Left hindlimb (tissue), 1 donor: ENCODE measurements at places on chromosomes 5 and 9.

DNA sequence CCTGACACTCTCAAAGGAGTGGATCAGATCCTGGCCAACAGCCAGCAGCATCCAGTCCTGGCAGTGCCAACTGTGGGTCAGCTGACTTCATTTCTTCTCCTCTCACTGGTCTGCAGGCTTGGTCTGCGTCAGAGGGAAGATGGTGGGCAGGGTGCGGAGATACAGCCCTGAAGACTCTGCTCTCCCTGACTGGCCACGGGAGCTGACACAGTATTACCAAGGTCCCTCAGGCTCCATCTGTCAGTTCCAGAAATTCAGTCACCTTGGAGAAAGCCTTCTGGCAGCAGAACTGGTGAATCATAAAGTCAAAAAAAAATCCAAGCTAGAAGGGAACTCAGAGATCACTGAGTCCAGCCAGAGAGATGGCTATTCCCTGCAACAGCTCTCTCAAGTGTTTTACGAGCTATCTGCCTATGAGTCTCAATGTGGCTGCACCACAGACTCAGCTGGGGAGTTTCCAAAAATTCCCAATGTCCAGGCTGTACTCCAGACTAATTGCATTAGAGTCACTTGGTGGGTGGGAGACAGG, 27.9 kb downstream of the C1QTNF2 start:
- no peak for DNase-seq

- no peak for DNase-seq
Observed at GRCh38 chr5:167905919-167906853, 385.3 kb upstream of the WWC1 start.

GRCh38 chr9:107547303-107547702, 57.7 kb upstream of the KLF4 start:
- no peak for DNase-seq

- DNase-seq = no peak
Observed at GRCh38 chr5:84381502-84382362, 2.9 kb downstream of the EDIL3 start.

- DNase-seq = no peak
Observed at GRCh38 chr5:33300209-33300742, 140.5 kb upstream of the TARS1 start.
